ENCODE measurements at places on chromosomes 1 and 21.

- no peak for DNase-seq
These were observed 98.8 kb downstream of the SDCCAG8 start for GRCh38 chr1:243354511-243355153.

DNA sequence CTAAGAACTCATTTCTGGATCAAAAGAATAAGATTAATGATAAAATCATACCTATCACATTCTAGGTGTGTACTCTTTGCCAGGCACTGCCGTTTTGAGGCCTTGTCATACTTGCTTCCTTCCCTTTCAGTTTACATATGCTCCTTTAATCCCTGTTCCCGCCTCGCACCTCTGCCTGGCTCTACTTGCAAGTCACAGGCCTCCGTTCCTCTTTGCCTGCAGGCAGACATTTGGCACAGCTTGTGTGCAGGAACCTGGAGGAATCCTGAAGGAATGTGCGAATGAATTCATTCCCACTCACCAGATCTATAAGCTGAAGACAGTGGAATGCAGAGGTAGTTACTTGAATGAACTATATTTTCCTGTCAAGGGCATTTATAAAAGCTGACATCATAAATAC is 13.8 kb downstream of the WLS start:
- no peak for DNase-seq

GRCh38 chr1:85343612-85344255 is 67.3 kb upstream of the BCL10 start:
- no peak for DNase-seq

GRCh38 chr1:226148121-226148648 is 38.4 kb downstream of the ACBD3 start:
- no peak for DNase-seq

DNA sequence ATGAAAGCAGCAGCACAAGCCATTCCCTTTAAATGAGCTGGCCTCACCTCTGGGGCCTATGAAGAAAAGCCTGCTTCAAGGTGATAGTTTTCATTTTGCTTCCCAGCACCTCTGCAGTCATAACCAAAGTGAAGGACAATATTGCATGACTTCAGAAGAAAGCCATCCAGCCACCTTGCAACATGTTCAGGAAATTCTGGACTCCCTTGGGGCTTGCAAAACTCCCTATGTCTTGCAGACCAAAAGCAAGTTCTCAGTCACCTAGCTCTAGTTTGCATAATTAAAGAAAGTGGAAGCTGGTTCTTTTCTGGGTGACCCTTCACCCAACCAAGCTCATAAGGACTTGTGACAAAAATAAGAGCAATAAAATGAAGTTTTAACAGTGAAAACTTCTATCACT is 87.6 kb downstream of the GFI1 start:
- DNase-seq = no peak

- DNase-seq = no peak
These were observed 14.8 kb upstream of the KCNE2 start for GRCh38 chr21:34348890-34349519.

DNA sequence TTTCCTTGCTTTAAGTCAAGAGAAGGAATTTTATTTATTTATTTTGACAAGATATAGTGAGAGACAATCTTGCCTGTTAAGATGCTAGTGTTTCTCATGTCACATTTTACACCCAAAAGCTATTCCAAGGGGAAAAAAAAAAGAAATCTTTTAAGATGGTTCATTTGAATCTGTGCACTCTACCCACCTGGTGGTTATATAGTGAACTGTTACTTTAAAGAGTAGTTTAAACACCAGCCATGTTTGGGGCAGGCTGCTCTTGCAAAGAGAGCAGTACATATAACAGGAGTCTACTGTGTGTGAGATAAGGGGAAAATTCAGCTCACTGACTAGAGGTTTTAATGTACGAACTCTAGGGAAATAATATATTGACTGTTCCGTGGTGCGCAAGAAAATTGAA is 3.3 kb upstream of the ELAVL4 start:
- peak; percentile 9 for DNase-seq

DNA sequence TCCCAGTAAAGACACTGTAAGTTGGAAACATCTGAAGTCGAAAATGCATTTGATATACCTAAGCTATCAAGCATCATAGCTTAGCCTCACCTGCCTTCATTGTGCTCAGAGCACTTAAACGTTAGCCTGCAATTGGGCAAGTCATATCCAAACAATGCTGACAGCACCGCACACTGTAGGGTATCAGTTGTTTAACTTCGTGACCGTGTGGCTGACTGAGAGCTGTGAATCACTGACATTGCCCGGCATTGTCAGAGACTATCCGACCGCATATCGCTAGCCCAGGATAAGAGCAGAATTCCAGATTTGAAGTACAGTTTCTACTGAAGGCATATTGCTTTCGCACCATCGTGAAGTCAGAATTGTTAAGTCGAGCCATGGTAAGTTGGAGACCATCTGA is 41.5 kb downstream of the GALNT2 start:
- DNase-seq = no peak

GRCh38 chr1:3889936-3890335 is 10.1 kb downstream of the C1orf174 start:
- DNase-seq = no peak

- DNase-seq = no peak
These were observed 124.9 kb downstream of the ITSN1 start for GRCh38 chr21:33767236-33767635.

- DNase-seq = no peak
These were observed 22.9 kb downstream of the UBIAD1 start for GRCh38 chr1:11295905-11296304.

DNA sequence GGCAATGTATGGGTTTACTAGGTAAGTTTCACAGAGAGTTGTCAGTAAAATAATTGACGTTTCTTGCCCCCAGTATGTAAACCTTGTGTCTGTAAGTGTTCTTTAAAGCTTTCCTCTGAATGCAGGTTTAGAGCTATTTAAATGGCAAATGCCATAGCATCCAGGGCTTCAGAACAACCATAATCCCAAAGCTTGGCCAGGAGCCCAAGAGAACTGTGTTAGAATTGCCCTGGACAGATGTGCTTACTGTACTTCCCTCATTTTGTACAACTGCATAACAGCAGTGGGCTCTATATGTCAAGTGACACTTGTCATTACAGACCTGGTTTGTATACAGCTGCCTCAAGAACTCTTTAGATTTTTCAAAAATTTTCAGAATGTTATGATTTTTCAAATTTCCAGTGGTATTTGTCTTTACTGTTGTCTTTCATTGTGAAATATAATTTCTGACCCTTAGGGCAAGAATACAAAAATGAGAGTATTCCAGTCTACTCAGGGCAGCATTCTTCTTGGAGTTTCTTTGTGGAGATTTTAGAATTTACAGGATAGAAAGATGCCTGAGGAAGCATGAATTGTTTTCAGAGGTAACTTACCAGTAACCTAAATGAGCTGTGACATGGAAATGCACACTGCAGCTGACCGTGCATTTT is 136.9 kb upstream of the L1TD1 start:
- DNase-seq = no peak

DNA sequence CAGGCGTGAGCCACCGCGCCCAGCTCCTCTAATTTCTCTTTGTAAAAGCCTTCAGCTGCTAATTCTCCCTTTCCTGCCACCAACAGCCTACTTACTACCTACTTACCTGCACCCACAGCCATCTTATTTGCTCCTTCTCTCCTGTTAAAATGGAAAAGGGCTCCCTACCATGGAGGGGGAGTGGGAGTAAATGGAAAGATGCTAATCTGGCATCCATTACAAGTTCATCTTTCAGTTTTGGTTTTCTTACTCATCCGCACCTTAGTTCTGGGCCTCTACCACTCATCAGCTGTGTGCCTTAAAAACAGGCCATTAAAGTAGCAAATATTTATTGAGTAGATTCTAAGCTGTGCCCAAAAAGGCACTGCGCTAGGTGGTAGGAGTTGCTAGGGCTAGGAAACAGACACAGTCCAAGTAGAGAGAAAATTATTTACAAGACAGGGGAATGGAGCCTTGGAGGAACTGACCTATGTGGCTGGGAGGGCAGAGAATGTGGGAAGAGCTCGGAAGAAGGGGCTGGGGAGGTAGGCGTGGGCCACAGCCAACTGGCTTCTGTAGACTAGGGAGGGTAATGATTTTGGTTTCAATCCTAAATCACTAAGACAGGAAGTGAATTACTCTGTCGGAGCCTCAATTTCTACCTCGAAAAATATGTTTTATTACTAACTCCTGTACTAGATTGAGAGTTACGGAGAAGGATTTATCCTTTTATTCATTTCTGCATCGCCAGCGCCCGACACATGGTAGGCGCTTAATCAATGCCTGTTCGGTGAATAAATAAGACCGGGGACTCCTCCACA is 685 bp upstream of the DDI2 start:
- no peak for DNase-seq

DNA sequence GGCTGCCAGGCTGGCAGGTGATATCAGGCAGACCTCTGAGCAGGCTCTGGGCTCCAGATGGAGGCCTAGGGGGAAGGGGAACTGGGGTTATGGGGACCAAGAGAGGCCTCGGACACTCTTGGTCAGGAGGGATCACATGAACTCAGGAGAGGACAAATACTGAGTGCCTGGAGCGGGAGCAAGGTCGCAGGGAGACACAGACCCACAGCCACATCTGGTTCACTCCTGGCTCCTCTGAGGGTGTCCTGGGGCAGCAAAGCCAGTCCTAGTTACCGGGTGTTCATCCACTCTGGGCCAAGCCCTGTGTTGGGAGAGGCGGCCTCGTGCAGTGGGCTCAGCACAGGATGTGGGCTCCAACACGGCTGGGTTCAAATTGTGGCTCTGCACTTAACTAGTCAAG is 239.0 kb downstream of the PTPRU start:
- peak; percentile 14 for DNase-seq

DNA sequence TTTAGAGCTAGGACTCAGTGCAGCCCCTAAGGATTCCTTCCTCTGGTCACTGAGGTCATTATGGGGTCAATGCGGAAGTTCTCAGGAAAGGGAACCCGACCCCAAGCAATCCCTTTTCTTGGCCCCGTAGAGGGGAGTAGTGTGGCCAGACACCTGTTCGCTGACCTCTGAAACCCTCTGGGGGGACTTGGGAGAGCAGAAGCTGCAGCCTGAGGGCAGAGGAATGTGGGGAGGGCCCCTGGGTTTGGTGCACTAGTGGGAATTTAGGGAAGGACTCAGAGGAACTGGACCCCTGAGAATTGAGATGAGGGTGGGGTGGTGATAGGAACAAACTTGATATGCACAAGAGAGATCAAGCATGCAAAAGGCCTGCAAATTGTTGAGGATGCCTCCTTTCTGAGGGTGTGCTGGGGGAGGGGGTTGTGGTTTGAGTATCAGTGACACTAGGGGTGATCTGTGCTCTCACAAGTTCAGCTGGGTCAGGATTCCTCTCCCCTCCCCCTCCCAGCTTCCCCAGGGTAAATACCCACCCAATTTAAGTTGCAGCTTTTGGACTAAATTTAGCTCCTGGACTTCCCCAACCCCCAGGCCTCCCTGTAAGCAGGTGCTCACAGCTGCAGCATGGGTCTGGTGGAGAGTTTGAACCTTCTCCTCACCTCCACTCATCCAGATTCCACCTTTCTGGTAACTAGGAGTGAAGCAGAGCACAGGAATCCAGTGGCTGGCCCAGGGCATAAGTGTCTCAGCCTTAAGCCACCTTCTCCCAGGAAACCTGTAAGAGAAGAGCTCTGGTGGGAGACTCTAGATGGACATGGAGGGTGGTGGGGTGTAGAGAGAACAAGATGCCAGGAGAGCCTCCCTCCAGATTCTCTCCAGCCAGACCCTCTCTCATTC is 13.5 kb downstream of the ADAMTSL4 start:
- no peak for DNase-seq

DNA sequence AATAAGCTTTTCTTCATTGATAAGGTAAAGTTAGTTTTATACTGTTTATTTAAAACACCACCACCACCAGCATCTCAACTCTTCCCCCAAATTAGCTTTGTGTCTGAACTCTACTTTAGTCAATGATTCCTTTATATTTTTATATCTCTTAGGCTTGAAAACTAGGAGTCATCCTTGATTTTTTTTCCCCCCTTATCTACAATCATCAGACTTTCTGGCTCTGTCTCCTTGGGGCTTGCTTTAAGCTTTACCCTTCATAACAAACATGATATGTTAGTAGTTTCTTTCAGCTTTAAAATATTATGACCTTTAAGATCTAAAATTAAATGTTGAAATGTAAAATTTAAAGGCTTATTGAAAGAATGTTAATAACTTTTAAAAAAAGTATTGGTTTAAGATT is 28.3 kb downstream of the HS2ST1 start:
- no peak for DNase-seq

- DNase-seq = no peak
These were observed 4.5 kb downstream of the SIPA1L2 start for GRCh38 chr1:232625319-232625868.

DNA sequence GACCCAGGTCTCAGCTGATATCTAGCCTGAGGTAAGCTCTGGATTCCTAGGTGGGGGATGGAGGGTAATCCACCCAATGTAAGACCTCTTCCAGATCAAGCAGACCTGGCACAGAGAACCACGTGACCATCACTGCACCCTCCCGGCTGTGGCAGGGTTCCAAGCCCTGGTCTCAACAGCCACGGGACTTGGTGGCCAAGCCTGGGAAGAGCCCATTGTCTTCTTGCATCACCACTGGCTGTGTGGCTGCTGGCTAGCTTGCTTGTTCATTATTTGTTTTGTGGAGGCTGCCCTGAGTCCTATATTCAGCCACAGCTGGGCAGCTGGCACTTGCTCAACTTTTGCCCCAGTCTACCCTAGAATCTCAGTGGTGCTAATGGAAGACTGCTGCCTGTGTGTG is 24.1 kb upstream of the NFASC start:
- DNase-seq = no peak

GRCh38 chr1:38152351-38153065 is 105.9 kb upstream of the POU3F1 start:
- peak; percentile 14 for DNase-seq

DNA sequence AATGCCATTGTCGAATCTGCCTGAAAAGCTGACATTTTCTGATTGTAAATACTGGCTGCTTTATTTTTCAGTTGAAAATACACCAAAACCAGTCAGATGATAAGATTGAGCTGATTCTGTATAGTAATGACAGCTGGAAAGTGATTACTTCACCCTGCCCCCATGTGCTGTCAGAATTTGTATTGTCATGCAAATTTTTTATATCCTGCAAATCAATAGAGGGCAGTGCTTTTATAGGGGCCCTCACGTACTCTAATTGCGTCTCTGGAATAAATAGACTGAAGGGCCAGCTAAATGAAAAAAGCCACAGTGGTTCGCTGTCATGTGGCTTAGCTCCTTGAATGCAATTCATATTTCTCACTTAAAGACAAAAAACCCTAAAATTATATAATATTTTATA is 208.6 kb downstream of the LHX8 start:
- no peak for DNase-seq

- DNase-seq = no peak
These were observed 6.2 kb upstream of the PFKL start for GRCh38 chr21:44293551-44294231.

- no peak for DNase-seq
These were observed 1.3 kb upstream of the DUSP23 start for GRCh38 chr1:159779403-159779851.
